ENCODE measurements at places on chromosomes 3 and 15. TPM values are rescaled to one million over a fixed set of nuclear protein-coding genes. Genes with fewer than 3 reads are reported as not detected.

DNA sequence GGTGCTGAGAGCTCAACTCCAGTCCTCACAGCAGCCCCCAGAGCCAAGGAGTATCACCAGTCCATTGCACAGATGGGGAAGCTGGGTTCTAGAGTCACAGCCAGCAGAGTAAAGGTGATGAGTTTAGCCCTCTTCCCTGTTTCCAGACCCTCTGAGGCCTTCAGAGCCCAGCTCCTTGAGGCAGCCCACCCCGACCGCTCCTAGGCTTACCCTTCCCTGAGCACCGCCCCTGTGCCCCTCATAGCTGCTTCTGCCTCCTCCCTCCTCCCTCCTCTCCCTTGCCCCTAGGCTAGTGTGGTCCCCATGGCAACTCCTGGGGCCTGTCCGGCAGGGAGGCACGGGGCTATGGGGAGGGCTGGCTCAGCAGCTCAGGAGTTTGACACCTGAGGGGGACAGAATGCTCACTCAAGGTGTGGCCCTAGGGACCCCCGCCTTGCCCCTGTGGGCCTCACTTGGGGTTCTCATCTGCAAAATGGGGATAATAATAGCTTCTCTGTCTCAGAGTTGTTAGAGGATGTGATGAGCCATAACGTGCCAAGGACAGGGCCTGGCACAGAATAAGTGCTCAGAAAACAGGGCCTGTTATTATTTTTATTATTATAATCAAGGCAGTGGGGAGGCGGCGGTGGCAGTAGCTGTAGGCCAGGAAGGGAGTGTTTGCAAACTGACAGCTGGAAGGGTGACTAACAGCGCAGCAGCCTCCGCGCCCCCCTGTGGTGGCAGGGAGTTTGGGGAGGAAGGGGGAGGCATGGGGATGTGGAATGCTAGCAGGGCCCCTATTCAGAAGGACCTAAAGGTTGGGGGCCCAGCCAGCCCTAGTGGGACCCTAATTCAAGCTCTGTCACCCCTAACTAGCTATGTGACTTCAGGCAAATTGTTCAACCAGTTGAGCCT lies 11.5 kb downstream of the CSK start:
- DNase-seq, result peak; percentile 88

DNA sequence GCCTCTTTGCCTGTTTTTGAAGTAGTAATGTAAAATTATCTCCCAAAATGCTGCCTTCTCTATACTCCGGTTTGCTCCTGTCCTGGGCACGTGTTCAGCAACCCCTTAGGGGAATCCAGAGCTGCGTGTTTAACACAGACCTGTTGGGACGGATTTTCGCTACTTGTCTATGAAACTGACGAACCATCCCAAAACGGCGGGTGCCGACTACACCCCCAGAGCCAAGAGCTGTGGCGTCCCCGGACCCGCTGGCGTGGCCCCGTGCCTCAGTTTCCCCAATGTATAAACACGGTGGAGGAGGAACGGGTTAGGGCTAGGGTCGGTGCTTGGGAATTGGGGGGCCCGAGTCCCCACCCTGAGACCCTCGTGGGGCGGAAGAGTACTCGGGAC lies 473 bp downstream of the FHIT start:
- peak; percentile 34 for DNase-seq

GRCh38 chr3:195236801-195237570 lies 34.0 kb downstream of the XXYLT1 start:
- no peak for DNase-seq

DNA sequence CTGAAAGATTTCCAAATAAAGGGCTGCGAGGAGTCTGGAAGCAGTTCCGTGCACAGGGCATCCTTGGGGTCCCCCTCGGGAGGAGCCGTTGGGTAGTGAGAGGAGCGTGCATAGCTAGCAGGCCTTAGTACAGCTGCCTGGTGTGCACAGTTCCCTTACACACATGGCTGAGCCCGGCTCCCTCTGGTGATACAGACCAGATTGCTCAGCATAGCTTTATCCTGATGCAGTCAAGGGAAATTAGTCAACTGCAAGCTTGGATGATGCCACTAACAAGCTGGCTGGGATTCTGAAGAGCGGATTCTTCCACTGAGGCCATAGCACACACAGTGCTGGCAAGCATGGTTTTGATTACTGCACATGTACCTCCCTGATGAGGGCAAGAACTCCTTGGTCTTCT lies 349.4 kb downstream of the LRTM1 start:
- DNase-seq, result no peak

DNA sequence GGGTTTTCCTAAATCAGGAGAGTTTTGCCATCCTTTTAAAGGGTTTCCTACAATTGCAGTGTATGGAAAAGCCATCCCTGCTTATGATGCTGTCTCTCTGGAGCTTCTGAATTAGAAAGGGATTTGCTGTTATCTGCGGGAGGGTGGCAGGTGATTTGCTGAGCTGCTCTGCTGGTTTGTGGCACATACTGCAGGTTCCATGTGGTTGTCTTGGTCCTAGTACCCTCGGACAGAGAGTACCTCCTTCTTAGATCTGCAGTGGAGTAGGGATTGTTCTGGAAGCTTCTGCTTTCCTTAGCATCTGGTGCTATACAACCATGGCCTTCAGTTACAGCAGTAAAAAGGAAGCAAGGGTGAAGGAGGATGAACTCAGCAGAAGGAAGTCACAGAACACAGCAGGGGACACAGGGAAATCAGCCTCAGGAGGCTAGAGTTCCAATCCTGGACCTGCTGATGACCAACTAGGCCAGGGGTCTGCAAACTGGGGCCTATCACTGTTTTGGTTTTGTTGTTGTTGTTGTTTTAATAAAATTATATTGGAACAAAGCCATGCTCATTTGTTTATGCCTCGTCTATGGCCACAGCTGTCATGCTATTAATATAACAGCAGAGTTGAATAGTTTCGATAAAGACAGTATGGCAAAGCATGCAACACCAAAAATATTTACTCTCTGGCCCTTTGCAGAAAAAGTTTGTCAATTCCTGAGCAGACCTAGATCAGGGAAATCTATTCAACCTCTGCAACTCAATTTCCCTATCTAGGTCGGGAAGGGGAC lies 39.5 kb downstream of the STARD5 start:
- no peak for DNase-seq

DNA sequence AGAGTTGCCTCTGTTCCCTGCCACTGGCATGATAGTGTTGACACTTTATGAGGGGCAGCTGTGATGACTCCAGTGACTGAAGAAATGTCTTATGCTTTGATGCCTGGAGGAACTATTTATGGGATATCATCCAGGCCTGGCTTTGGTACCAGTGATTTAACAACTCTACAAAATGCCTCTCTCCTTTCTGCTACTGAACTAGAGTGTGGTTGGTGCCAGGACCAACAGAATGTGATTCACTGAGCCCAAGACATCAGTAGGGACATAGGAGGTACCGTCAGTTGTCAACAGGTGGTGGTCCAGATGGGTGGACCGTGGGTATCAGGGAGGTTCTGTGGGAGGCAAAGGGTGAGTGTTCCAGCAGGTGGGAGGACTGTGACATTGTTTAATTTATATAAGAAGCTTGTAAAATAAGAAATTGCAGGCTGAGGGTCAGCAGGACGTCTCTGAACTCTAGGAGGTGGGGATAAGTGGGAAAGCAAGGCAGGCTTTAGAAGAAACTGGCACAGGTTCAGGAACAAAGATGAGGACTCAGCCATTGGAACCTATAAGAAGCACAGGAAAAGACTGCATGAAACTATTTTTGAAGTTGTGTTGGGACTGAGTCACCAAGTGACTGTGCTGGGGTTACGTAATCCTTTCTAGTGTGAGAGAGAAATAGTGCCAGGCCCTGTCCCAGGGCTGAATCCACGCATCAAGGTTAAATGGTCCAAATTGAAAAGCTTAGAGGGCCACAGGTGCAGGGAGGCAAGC lies 28.5 kb upstream of the SLC7A14 start:
- DNase-seq, result no peak

GRCh38 chr3:122067588-122068240 lies 12.6 kb downstream of the CD86 start:
- no peak for DNase-seq

DNA sequence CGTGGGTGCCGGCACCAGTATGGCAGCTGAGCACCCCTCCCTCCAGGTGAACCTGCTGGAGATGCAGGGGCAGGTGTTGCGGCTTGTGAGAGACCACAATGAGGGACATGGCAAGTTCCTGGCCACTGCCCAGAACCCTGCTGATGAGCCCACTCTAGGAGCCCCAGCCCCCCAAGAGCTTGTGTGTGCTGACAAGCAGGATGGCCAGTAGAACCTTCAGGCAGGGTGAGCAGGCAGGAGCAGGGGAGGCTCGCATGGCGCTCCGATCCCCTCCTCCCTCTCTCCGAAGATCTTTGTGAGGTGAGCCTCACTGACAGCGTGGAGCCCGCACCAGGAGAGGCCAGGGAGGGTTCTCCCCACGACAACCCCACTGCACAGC lies 29.8 kb downstream of the NGRN start:
- no peak for DNase-seq

GABRB3 gene
- total RNA-seq, result not detected

- DNase-seq, result no peak
These were observed 21.2 kb upstream of the LMOD3 start for GRCh38 chr3:69143612-69144011.

DNA sequence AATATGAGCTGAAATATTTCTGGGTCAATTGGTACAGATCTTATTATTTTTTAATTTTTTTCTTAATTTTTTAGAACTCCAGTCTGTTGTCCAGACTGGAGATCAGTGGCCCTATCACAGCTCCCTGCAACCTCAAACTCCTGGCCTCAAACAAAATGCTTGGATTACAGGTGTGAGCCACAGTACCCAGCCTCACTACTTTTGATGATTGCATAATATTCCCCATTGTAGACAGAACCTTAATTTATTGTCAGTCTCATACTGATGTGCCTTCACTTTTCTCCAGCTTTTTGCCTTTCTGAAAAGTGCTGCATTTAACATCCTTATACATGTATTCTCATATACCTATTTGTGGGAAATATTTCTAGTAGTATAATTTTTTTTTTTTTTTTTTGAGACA lies 144.9 kb downstream of the LIPC start:
- no peak for DNase-seq

DNA sequence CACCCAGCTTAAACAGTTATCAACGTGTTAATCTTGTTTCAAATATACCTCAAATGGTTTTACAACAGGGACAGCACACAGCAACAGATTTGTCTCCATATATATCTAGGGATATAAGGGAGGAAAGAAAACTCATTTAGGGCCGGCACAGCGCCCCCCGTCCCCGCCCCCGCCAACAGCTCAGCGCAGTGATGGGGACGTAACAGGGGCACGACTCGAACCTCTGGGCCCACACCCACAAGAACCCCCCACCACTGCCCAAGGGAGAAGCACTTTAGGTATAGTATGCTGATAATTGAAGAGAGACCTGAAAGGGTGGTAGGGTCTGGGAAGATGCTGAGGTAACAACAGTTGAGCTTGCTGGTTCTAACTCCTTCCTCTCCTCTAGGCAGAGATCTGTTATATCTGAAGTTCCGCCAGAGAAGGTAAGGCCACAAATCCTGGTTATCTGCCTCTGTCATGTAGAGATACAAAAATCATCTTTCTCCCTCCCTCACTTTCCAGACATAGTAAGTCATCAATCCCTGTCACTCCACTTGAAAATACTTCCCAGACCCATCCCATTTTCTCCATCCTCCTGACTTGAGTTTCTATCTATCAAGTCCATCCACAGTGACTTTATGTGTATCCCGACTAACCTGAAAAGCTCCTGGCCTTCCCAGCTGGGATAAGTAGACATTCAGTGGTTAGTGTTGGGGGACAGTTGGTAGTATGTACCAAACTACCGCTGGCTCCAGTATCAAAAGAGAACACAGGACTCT lies 126.9 kb downstream of the PDZRN3 start:
- no peak for DNase-seq

DNA sequence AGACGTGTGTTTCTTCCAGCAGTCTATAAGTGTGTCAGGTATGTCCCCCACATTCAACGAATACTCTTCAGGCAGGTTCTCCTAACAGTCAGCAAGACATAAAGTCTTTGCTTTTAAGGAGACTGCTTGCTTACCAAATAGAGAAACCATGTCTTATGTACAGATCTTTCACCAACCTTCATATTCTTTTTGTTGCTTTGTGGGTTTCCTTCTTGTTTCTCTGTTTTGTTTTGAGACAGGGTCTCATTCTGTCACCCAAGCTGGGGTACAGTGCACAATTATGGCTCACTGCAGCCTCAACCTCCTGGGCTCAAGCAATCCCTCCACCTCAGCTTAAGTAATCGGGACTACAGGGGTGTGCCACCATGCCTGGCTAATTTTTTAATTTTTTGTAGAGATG lies 14.3 kb downstream of the DYNC1LI1 start:
- DNase-seq, result no peak

GRCh38 chr3:44926921-44927320 lies 49.1 kb downstream of the ZDHHC3 start:
- DNase-seq, result no peak

CHCHD4 gene
- total RNA-seq, result 0.50 TPM

ECT2 gene
- 1.1 TPM for total RNA-seq

DNA sequence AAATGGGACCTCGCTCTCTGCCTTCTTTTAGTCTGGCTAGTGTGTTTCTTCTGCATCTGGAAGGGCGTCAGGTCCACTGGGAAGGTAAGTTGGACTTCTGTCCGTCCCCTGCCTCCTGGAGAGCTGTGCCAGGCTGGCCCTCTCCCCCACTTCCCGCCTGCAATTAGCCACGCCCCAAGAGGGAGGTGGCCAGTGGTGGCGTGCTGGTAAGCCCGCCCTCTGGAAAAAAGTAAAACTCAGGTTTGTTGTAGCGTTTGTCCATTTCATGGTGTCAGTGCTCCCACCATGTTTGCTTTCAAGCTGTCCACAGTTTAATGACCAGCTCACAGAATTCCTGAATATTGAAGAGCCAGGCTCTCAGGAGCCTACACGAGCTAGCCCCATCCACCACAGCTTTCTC lies 55.6 kb downstream of the SLC6A6 start:
- DNase-seq, result no peak

HYAL2 gene
- total RNA-seq, result 1.1 TPM

CLEC3B gene
- total RNA-seq, result 0.36 TPM

SHF gene
- 3.9 TPM for total RNA-seq

GRCh38 chr3:128269006-128269775 lies 115.9 kb downstream of the EEFSEC start:
- DNase-seq, result no peak

DNA sequence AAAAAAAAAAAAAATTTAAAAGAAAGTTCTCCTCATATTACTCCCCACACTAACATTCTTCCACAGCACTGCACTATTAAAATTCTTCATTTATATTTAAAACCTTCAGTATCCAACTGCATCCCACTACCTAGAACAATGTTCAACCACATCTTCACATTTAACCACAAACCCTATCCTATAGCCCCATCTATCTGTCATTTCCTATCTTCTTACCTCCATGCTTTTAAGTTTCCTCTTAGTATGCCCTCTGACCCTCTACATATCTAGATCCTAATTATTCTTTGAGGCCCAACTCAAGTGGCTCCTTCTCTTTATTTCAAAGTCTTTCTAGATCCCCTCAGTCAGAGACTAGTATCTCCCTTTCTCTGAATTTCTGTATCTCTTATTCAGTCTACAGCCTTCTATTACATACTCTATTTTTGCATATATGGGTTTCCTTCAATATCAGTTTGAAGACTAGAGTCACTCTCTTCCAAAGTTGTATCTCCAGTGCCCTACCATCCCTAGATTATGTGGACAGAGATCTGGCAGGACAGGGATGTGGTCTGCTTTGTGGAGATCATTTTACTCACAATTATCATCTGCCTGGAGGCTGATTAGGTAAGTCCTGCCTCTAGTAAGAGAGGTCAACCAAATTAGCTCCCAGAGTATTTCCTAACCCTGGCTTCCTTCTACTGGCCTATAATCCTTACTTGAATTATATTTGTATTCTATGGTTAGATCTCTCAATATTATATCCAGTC lies 1.4 kb downstream of the CIAO2A start:
- no peak for DNase-seq

GRCh38 chr3:162437480-162437879 lies 940.9 kb downstream of the OTOL1 start:
- no peak for DNase-seq

ZIC4 gene
- not detected for total RNA-seq

All from CD4-positive, alpha-beta T cell (primary cell).